Hematopoietic multipotent progenitor cell treated with erythropoietin and hydrocortisone succinate and interleukin-3 and kit ligand, for 8 days (in vitro differentiated cells): ENCODE measurements at places on chromosomes 5 and 9.

GRCh38 chr9:127935765-127936221, 1.9 kb downstream of the DPM2 start:
- peak; percentile 87 for DNase-seq

DNA sequence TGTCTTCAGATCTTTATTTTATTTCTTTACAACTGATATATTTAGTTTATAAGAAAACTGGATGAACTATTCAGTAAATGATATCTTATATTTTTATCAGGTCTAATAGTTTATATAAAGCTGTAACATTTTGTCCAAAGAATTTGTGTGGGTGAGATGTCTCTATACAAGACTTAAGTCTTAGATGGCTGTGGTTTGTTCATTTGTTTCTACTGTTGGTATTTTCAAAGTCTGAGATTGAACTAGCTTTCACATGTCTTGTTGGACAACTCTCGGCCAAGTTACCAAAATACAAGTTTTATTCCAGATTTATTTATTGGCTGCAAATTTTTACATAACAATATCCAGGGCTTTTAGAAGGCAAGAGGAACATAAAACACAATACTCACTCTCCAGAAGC, 286.0 kb downstream of the NR2F1-AS1 start:
- no peak for DNase-seq

DNA sequence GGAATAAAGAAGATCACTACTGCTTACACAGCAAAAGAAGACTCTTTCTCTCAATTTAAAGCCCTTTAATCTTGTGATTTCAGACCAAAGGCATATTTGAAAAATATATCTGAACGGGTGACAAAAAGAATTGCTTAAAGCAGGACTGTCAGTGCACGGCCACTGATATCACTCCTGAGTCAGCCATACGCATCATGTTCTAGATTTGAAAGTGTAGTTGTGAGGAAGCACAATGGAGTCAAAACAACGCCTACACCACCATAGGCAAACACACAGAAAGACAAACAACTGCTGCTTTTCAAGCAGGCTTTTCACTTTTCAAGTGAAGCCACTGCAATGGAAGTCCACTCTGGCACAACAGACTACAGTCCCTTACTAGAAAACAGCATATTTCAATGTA, 141.7 kb downstream of the AUH start:
- no peak for DNase-seq

- no peak for DNase-seq
These were observed 160.9 kb upstream of the DMAC1 start for GRCh38 chr9:7960320-7961050.

DNA sequence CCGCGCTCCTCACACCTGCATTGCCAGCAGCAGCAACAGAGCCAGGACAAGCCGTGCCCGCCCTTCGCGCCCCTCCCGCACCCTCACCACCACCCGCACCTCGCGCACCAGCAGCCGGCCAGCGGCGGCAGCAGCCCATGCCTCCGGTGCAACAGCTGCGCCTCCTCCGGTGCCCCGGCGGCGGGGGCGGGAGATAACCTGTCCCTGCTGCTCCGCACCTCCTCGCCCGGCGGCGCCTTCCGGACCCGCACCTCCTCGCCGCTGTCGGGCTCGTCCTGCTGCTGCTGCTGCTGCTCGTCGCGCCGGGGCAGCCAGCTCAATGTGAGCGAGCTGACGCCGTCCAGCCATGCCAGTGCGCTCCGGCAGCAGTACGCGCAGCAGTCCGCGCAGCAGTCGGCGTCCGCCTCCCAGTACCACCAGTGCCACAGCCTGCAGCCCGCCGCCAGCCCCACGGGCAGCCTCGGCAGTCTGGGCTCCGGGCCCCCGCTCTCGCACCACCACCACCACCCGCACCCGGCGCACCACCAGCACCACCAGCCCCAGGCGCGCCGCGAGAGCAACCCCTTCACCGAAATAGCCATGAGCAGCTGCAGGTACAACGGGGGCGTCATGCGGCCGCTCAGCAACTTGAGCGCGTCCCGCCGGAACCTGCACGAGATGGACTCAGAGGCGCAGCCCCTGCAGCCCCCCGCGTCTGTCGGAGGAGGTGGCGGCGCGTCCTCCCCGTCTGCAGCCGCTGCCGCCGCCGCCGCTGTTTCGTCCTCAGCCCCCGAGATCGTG, 517 bp downstream of the KCNN2 start:
- no peak for DNase-seq
